ENCODE measurements at places on chromosomes 3 and 15.

GRCh38 chr3:16132928-16133327, 41.6 kb upstream of the GALNT15 start:
- DNase-seq = no peak

- DNase-seq = no peak
Measured at GRCh38 chr15:50182219-50183013, 420 bp downstream of the SLC27A2 start.

DNA sequence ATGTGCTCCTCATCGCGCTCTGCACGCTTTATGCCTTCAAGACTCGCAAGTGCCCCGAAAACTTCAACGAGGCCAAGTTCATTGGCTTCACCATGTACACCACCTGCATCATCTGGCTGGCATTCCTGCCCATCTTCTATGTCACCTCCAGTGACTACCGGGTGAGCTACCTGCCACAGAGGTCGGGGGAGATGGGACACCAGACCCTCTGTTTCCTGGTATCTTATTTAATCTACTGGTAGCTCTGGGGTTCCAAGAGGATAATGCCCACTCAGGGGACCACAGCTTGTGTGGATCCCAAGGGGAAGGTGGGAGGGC, 9.1 kb downstream of the GRM2 start:
- no peak for DNase-seq

GRCh38 chr15:96700555-96700954, 370.1 kb downstream of the NR2F2 start:
- no peak for DNase-seq

- peak; percentile 58 for DNase-seq
Measured at GRCh38 chr3:197372047-197372661, 73.7 kb upstream of the DLG1 start.

DNA sequence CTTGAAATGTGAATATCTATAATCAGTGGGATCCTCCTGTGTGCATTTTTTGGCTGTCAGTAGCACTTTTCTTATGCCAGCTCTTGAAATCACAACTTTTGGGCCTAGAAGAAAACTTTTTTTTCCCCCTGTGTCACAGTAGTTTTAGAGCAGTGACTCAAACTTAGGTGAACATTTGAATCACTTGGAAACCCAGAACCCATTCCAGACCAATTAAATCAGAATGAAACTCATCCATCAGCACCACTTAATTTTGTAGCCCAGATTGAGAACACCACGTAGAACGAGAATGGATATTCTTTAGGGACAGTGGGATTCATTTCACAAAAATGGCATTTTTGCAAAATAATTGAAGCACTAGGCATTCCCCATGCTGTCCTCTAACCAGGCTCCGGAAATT, 224.8 kb upstream of the NANOGP8 start:
- DNase-seq = no peak

GRCh38 chr3:73461547-73461946, 163.2 kb downstream of the PDZRN3 start:
- no peak for DNase-seq

GRCh38 chr3:138461896-138462295, 27.5 kb downstream of the ESYT3 start:
- DNase-seq = no peak

DNA sequence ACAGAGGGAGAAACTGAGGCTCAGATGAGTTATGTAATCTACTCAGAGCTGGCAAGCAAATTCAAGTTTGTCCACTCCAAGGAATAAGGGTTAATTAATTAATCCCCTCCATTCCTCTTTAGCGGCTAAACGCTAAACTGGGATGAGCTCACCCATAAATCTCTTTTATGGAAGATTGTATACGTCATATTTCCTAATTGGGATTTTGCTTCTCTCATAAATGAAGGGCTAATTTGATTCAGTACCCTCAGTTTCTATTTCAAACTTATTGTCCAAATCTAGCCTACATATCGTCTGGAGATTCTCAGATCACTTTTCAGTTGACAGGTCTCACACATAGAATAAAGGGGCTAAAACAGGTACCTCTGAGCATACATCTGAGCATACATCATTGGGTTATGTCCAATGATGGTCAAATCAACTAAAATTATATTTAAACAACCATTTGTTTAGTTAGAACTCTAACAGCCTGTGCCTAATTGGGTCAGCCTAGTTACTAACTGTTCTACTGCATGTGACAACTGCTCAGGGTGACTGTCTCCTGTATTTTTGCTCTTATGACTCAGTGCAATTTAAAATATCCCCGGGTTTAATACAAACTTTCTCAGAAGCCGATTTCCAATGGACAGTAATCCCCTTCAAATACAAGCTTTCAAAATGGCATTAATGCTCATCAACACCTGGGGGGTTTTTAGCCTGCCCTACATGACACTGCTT, 57.6 kb upstream of the PLXND1 start:
- DNase-seq = no peak

DNA sequence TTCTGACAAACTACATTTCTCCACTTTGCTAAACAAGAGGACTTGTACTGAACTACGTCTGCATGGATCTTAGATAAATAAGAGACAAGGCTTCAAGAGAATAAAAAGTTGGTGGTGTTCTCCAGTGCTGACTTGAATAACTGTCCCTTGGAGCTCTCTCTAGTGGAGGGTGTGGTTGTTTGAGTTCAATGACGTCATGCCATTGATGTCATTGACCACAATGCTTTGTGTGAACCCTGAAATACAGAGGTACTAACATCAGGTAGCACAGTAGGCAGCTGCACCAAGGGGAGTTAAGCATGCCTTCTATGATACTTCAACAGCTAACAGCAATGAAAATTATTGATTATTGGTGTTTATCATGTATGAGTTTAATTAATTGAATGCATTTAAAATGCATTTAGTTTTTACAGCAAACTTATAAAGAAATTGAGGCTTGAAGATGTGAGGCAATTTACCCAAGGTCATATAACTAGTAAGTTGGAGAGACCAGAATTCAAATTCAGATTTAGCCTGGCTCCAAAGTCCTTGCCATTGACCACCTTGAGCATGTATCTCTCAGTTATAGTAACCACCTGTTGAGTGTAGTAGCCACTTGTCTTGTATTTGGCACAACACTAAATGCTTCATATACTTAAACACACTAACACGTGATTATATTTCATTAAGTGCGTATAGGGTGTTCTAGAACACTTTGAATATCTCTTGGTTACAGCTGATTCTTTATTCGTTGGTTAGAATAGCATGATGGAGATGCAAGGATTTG, 126.0 kb upstream of the ANKRD28 start:
- no peak for DNase-seq

GRCh38 chr15:75362642-75363249, 5.7 kb downstream of the MAN2C1 start:
- no peak for DNase-seq

GRCh38 chr3:11651900-11652299, 8.2 kb upstream of the VGLL4 start:
- no peak for DNase-seq

GRCh38 chr3:13408890-13409289, 11.2 kb downstream of the NUP210 start:
- no peak for DNase-seq

DNA sequence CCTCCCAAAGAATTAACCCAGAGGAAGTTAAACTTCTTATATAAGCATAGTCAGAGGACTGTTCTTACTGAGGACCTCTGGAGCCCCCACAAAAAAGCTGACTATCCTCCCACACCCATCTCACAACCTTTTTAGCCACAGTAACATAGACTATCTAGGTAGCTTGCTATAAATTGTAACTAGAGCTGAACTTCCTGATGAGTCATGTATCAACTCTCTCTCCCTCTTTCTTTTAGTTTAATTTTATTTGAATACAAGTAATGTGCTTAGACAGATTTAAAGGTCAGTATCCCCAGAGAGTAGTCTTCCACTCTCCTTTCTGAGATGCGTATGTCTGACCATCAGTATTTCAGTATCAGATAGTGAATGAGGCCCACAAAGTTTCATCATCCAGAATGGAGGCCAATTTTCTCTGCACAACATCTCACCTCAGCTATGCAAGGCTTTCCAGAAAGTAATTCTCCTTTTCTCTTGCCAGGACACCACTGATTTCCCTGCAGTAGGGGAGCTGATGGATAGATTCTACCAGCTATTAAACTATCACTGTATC, 104.0 kb upstream of the MYRIP start:
- no peak for DNase-seq

- DNase-seq = no peak
Measured at GRCh38 chr15:52397118-52397517, 101.5 kb upstream of the MYO5C start.

DNA sequence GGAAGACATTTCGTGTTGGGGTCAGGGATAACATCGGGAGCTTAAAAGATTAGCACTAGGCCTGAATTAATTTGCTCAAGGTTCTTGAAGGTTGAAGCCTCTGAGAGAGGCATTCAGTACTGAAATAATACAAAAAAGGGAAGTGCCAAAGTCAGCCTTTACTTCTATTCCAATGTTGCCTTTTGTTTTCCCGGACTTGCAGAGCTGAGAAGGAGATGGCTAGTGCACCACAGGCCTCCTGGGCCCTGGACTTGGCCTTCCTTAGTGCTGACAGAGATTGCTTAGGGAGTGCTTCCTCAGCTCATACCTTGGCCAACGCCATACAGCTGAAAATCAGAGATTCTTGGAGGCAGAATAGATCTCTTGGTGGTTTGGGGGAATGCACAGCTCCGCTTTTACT, 333.6 kb upstream of the TBL1XR1 start:
- no peak for DNase-seq

DNA sequence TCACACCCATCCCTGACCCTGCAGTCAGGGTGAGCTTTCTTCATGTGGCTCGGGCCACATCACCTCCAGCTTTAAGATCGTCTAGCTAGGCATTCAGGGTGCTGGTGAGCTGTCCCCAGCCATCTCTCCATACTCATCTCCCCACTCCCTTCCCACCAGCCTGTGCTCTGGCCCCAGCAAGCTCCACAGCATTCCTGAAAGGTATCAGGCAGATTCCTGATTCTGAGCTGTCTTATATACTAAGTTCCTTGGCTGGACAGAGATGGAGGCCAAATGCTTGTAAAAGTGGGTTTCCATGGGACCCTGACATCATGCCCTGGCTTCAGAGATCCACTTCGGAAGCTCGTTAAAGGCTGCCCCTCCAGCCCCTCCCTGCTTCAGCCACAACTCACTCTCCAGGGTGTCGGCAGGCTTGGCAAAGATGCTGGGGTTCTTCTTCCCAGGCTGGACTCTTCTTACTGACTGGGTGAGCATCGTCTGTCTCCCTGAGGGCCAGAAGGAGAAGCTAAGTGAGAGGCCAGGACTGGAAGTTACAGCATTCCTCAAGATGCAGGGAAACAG, 3.9 kb downstream of the CILP start:
- DNase-seq = no peak

GRCh38 chr3:69200384-69201068, 78.1 kb upstream of the LMOD3 start:
- no peak for DNase-seq

- no peak for DNase-seq
Measured at GRCh38 chr3:78974181-78974790, 793.5 kb downstream of the ROBO1 start.

DNA sequence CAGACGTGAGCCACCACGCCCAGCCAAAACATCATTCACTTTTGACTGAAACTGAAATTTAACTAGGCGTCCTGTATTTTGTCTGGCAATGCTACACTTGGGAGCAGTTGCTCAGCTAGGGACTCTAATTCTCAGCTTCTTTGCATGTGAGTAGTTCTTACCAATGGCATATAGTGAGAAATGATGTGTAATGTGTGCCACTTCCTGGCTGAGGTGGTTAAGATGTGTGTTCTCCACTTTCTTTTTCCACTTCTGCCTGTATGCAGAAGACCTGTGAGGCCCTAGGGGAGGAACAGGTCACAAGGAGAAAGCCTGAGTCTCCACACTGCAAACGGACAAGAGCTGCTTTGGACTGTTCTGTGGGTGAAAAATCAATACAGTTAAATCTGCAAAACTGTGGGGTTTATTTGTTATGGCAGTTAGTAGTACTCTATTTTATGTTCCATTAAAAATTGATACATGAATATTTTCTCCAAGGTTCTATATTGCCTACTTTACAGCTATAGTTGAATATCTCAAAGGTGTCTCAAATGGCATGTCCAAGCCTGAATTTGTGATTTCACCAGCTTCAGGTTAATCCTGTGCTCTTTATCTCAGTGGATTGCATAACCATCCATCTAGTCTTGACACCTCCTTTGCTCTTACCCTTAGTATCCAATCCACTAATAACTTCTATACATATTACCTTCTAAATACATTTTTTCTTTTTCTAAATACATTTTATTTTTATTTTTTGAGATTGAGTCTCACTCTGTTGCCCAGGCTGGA, 59.3 kb downstream of the NR1D2 start:
- DNase-seq = no peak

DNA sequence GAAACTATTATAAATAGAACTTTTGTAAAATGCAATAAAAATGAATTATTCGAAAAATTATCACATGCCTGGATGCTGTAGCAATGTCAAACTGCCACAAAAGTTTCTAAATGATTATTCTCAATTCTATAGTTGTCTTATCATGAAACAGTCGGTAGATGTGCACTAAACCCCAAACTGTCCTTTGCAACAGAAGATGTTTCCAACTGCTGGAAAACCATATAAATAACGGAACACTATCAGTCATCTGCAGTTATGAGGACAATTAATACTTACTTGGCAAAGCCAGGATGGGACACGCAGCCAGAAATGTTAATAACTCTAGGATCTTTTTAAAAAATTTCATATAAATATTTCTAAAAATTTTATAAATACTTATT, 17.5 kb downstream of the EMC4 start:
- DNase-seq = no peak

- DNase-seq = no peak
Measured at GRCh38 chr3:88996691-88997090, 110.7 kb upstream of the EPHA3 start.

- no peak for DNase-seq
Measured at GRCh38 chr3:141594357-141594756, 107.5 kb downstream of the RASA2 start.

DNA sequence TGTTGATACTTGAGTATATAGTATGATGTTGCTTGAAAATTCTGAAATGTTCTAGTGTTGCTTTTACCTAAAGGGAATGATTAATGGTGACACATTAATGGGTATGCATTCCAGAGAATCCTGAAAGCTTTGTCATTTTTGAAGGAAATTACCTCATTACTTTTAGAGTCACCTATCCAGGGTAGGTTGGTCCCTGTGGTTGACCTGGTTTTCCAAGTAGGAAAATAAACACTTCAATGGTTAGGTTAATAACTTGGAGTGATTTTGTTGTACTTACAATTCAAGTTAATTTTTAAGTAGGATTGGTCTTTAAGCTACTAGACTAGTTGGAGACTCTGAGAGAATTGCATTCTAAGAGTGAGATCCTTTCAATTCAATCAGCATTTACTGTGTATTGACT, 31.0 kb downstream of the MITF start:
- DNase-seq = no peak

DNA sequence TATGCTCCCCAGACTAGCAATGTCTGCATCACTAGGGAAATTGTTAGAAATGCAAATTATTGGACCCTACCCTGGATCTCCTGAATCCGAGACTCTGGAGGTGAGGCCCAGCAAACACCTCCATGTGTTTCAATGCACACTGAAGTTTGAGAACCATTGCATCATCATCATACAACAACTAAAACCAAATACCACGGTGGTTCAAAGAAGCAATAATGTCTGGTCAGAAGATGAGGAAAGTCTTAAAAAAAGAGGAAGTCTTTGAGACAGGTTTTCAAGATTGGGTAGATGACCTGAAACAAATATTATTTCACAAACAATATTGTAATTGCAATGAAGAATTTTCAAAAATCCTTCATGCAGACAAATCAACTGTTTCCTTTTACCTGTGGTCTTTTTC, 60.3 kb upstream of the TRA2B start:
- DNase-seq = no peak

- no peak for DNase-seq
Measured at GRCh38 chr15:96553006-96553405, 222.5 kb downstream of the NR2F2 start.

- no peak for DNase-seq
Measured at GRCh38 chr15:71753346-71753745, 57.0 kb upstream of the NR2E3 start.

Measured in amniotic stem cell (primary cell).